Posterior vena cava (tissue), 2 donors: ENCODE measurements at places on chromosomes 3 and 15. TPM values are rescaled to one million over a fixed set of nuclear protein-coding genes. Genes with fewer than 3 reads are reported as not detected.
A peak's percentile ranks its signal among the peaks of the same experiment; 100 is the strongest.

Gene TEX9
- 3.8 TPM for total RNA-seq

DNA sequence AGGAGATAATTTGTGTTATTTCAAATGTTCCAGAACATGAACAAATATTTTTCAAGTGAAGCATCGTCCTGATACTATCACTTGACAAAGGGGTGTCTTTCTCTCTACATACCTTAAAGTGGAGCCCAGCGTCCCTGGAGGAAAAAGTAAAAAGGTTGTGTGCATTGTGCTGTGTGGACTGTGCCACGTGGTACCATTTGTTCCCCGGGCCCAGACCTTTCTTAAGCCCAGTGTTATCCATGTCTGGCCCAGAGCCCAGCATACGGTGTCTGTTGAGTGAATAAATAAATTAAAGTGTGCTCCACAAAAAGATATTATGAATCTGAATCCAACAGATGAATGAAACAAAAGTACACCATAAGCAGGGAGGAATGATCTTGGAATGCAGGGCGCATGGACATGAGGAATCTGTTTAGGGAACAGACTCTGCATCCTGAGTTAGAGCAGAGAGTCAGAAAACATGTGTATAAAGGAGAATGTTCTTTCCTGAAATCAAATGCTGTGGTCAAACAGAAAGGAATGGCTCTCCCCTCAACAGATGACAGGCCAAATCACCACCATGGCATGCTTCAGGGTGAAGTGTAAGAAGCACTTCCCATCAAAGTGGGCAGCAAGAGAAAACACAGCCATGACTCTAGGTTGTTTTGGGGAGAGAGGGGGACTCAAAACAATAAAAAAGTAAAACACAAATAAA is 8.1 kb upstream of the PRSS50 start:
- DNase-seq, result peak; percentile 19

Gene CLDN16
- not detected for total RNA-seq

- no peak for DNase-seq
Observed at GRCh38 chr3:60542995-60543394, 708.3 kb downstream of the FHIT start.

Gene ZNF620
- 3.6 TPM for total RNA-seq
